ENCODE measurements at places on chromosomes 16 and 17. TPM values are rescaled to one million over a fixed set of nuclear protein-coding genes. Genes with fewer than 3 reads are reported as not detected.

Gene CNTNAP4
- not detected for total RNA-seq

Gene SOCS1
- total RNA-seq: 21.7 TPM

Gene GSDMA
- total RNA-seq: 0.14 TPM

Gene TSPOAP1
- total RNA-seq: 50.3 TPM

Gene FAM20A
- 150 TPM for total RNA-seq

Gene PNMT
- total RNA-seq: 21.3 TPM

GRCh38 chr16:25109643-25110042 is 1.9 kb upstream of the LCMT1 start:
- DNase-seq: no peak
- peaks cover 40% of the 10 kb centered on the region for H3K4me1 ChIP-seq
- H3K27ac ChIP-seq: no peak overlapping the region
- H3K27me3 ChIP-seq: no peaks in the 10 kb centered on the region

DNA sequence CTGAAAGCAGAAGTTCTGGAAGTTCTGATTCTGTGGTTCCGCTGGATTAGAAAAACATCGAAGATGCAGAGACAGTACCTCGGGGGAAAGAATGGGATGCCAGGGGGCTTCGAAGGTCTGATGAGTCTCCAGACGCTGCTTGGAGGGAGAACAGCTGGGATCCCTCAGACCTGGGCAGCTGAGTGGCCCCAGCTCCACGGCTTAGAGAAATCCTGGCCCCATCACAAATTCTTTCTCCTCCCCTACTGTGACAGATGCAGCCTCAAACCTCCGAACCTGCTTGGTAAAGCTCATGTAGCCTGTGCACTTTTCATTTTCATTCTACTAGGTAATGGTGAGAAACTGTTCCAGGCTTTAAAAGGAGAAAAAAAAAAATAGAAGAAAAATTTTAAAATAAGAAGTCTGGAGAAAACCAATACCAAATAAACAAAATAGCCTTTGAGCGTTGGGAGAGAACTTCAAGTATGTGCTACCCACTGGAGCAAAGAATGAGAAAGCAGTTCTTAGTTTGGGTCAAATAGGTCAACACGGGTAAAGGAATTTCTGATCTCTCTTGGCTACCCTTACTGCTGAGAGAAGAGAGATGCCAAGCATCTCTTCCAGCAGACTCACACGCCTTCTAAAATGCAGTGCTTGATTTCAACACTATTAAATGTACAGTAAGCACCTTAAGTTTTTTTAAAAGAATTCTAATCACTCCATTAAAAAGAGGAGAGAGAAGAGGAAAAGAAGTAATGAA is 19.9 kb downstream of the MAF start:
- no peaks in the 10 kb centered on the region for H3K4me1 ChIP-seq
- no peaks in the 10 kb centered on the region for H3K36me3 ChIP-seq
- no peak for DNase-seq

DNA sequence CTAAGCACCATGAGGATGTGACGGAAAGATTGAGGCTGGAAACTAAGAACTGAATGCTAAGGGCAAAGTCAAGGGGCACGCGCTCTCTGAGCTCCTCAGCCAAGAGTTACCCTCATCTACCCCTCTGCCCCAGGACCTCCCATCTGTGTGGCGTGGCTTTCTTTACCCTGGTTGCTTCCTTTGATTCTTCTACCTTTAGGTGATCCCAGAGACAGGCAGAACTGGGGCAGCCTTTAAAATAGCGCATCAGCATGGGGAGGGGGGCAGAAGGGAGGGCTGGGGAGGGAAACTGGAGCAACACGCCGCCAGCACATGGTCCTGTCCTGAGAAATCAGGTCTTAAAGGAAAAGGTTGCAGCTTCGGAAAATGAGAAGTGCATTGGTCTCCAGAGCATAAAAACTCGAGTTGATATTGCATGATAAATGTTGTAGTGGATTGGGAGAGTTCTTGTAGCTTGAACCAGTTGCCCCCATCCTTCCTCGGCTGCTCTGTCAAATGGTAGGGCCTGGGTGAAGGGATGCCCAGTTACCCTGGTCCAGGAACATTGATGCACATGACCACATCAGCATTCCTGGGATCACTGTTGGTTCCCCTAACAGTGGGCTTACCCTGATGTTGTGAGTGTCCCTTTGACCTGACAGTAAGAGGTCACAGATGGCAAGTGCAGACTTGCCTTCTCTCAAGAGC is 29.7 kb downstream of the LDHD start:
- DNase-seq: no peak
- H3K36me3 ChIP-seq: no peaks in the 10 kb centered on the region
- no peak overlapping the region for H3K4me3 ChIP-seq

- no peaks in the 10 kb centered on the region for H3K27me3 ChIP-seq
- H3K36me3 ChIP-seq: no peaks in the 10 kb centered on the region
- peaks cover 20% of the 10 kb centered on the region for H3K4me1 ChIP-seq
- H3K27ac ChIP-seq: no peak overlapping the region
Observed at GRCh38 chr16:57612494-57612893, 15.9 kb upstream of the ADGRG1 start.

- H3K4me3 ChIP-seq: no peak overlapping the region
- DNase-seq: no peak
- H3K27ac ChIP-seq: no peak overlapping the region
- peaks cover 82% of the 10 kb centered on the region for H3K36me3 ChIP-seq
- peaks cover 5% of the 10 kb centered on the region for H3K4me1 ChIP-seq
Observed at GRCh38 chr16:23544436-23544835, 12.7 kb downstream of the EARS2 start.
